ENCODE measurements at places on chromosomes 1 and 21.

DNA sequence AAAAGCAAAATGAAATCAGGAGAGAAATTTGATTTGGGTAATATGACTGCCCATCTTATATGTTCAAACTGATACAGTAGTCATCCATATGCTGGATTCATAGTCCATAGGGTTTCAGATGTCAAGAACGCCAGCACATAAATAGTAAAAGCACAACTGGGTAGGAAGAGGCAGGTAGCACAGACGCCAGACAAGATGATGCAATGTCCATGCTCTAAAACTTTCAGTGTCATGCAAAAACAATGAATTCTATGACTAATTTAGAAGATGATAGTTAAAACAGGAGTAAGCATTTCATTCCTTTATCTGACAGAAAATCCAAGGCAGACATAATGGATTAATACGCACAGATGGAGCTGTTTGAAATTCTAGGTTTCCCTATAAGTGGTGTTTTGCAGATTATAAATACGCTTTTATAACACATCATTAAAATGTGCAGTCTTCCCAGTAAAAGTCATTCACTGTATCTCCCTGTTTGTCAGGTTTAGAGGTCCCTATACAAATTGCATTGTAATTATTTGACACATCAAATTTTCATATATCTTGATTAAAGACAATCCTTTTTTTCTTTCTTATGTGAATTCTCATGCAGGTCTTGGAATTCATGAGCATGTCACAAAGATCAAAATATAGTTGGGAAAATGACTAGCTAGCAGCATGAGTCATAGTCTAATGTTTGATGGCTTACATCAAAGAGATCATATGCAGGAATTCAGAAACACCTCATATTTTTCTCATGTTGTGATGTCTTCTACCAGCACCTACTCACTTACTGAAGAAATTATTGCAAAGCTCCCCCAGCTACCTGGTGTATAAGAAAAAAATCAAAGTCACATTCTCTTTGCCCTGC lies 139.9 kb downstream of the DSCAM start:
- DNase-seq: peak; percentile 54

- DNase-seq: no peak
Observed at GRCh38 chr1:228668553-228669241, 66.6 kb upstream of the RHOU start.

DNA sequence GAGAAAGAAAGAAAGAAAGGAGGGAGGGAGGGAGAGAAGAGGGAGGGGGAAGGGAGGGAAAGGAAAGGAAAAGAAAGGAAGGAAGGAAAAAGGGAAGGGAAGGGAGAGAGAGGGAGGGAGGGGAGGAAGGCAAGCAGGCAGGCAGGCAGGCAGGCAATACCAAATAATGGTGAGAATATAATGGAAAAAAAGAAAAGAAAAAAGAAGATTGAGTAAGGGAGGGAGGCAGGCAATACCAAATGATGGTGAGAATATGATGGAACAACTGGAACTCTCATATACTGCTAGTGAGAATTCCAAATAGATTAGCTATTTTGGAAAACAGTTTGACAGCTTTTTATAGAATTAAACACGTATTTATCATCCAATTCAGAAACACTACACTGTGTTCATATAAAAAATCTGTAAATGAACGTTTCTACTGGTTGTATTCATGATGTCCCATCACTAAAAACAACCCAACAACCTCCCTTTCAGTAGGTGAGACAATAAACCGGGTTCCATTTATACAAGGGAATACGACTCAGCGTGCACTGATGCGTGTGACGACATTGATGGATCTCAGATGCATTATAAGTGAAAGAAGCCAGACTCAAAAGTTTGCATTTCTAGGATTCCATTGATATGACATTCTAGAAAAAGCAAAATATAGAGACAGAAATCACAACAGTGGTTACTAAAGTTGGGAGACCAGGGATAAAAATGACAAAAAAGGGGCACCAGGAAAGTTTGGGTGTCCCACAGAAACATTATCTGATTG lies 226.4 kb downstream of the DSCAM start:
- DNase-seq: peak; percentile 39

DNA sequence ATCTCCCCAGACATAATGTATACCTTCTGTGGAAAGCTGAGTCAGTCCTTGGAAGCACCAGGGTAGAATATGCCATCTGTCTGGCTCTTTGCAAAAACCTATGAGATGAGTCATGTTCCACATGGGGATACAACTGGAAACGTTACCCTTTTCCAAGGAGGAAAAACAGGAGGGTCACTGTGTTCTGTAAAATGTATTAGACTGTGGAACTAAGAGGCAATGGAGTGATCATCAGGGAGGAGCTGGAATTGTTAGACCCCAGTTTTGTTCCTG lies 16.1 kb upstream of the PSMD4 start:
- DNase-seq: peak; percentile 91

DNA sequence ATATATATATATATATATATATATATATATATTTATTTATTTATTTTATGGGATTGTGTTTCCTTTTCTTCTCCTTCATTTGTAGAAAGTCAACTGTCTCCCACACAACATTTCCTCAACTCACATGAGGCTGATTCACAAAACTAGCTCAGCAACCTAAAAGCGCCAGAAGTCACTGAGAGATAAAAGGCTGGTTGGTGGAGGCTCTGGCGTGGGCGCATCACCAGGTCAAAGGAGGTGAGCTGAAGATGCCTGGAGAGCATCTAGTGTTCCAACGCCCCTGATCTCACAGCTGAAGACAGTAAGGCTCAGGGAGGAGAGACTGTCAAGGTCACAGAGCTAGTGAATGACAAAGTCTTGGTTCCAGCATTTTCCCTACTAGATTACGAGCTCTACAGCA lies 78.0 kb downstream of the HLCS start:
- no peak for DNase-seq

Measured in fibroblast of lung (primary cell).